ENCODE measurements at places on chromosomes 3 and 15.
A peak's percentile ranks its signal among the peaks of the same experiment; 100 is the strongest.

DNA sequence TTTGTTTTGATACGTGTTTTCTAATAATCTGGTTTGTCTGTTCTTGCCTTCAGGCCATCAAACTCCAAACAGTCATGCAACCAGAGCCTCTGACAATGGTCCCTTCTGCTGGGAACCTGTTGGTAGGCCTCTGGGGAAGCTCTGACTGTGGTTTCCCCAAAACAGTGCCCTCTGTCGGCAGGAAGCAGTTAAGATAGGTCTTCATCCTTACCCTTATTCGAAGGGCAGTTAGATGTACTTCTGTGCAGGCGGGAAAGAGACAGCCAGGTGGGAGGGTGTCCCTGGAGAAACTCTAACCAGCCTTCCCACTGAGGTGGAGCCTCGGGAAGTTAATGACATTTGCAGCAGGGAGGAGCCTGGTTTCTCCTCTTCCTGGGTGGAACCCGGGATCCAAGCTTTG, 81.6 kb upstream of the CHMP2B start:
- DNase-seq = peak; percentile 30

DNA sequence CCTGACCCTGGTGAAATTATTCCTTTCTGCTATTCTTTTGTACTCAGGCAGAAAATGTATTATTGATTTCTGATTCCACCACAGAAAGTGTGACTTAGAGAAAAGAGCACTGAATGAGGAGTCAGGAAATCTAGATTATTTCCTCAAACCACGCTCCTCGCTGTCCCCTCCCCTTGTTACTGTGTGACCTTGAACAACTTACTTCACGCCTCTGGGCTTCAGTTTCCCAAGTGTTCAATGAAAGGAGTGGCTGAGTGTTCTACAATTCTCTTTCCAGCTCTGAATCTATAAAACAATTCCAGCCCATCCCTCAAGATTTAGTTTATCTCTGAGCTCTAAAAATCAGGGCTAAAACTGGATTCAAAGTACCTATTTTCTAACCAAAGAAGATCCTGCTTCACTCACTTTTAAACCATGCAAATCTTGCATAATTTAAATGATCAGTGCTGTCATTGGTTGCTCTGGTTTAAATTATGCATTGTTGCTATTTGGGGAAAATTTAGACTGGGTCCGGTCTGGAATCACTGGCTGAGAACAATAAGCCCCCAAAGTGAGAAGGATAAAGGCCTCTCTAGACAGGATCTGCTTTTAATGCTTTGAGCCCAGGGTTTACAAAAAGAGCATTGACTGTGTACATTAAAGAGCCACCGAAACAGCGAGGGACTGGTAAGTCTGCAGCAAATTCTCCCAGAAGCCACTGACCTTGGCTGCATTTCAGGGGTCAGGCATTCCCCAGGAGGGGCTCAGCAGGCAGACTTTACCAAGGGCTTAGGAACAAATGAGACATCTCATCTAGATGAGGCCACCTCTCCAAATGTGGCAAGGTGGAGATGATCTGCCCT, 3.2 kb downstream of the TNIK start:
- no peak for DNase-seq

DNA sequence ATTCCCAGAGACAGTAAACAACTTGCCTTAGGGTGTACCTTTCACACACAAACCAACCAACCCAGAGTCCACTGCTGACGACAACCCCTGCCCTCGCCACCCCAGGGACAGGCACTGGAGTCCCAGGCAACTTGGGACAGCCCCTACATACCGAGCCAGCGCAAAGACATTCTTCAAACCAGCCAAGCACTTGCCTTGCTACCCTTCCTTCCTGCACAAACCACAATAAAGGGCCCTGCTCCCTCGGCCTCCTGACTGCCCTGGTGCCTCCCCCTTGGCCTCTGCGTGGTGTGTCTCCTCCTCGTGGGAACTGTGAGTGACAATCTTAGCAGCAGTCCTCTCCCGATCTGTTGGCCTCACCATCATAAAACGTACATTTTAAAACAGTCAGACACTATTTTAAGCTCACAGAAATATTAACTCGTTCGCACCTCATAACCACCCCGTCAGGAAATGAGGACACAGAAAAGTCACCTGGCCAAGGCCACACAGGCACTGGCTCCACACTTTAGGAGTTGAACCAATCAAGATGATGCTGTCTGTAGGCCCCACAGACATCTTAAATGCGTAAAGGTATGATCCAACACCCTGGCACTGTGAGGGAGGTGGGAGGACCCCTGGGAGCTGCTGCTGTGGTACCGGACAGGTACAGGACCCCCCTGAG, 113.8 kb downstream of the ADCY5 start:
- DNase-seq = no peak

DNA sequence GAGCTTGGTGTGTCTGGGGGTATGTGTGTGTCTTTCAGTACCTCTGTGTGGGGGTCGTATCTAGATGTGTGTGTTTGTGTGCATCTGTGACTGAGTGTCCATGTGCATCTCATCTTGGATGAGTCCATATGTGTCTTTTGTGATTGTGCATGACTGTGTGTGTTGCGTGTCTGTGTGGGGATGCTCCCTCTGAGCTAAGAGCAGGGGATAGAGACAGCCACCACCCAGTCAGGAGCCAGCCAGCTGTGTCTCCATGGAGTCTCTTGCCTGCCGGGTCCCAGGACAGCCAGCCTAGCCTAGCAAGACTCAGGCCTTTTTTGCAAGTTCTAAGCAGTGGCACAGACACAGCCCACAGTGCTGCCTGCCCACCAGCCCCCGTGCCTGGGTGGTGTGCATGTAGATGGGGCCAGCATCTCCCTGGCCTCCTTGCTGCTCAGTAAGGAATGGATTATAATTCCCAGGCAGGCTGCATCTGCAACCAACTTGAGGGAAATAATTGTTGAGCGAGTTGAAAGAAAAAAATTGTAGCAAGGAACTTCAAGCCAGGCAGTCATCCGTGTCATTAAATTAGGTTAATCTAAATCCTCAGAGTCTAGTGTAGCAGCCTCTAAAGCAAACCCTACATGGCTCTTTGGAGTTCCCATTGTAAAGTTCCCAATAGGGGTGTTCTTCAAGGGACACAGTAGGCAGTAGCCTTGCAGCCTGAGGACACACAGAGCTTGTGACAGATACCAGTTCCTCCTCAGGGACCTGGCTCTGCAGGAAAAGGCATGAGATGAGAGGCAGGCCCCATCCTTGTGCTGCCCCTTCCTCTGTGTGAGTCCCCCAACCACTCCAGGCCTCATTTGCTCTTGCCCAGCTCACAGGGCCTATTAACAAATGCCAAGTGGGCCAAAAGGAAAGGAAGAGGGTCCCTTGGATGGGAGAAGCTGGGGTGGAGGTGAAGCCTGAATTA, 35.9 kb upstream of the MRPS22 start:
- DNase-seq = no peak

GRCh38 chr3:41711651-41712050, 250.3 kb downstream of the ULK4 start:
- DNase-seq = no peak

GRCh38 chr3:159252274-159252673, 450.4 kb downstream of the MFSD1 start:
- no peak for DNase-seq

DNA sequence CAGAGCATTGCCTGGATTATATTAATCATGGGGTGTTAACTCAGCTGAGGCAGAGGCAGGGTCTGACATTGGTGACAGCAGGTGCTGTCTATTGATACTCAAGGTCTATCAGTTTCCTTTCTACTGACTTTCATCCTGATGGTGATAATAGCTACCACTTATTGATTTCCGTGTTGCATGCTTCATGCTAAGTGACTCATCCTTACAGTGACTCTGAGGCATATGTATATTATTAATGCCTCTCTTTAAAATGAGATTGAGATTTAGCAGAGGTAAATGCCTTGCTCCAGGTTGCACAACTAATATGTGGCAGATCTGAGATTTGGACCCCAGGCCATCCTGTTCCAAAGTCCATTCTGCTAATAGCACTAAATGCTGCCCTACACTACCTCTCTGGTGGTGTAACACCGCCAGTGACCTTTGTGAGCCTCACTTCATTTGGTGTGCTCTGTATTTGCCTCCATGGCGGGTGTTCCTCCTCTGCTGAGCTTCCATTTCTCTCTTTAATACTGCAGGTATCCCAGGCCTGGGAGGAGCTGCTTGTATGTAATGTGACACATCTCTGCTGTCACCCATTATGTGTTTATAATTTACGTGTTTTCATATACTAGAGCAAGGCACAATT, 50.4 kb downstream of the GPR171 start:
- no peak for DNase-seq

DNA sequence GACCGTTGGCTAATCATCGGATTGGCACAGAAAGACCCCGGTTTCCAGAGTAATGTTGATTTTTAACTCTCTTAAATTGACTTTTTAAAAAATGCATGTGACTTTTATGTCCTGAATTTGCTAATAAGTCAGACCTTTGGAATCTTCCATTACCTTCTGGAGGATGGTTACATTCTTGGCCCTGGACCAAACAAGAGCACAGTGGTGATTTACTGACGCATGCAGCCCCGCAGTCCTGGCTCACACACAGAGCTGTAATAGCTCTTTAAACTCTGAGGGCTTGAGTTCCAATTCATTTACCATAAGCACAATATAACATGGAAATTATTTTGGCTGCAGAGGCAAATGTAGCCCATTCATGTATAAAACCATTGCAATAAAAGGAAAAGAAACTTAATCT, 25.1 kb downstream of the SOX14 start:
- no peak for DNase-seq

All from DMS153 (cell line).